ENCODE measurements at places on chromosomes 12 and 14.
A peak's percentile ranks its signal among the peaks of the same experiment; 100 is the strongest.

GRCh38 chr14:26281280-26281998 is 316.4 kb downstream of the NOVA1 start:
- DNase-seq: no peak

- DNase-seq: peak; percentile 90
Measured at GRCh38 chr12:127588249-127588648, 678.7 kb upstream of the TMEM132C start.

- DNase-seq: no peak
Measured at GRCh38 chr12:76859611-76860010, 19.2 kb downstream of the CSRP2 start.

GRCh38 chr12:47212701-47213039 is 132.9 kb upstream of the AMIGO2 start:
- no peak for DNase-seq

- DNase-seq: no peak
Measured at GRCh38 chr12:50519353-50519752, 14.6 kb downstream of the DIP2B start.

- DNase-seq: no peak
Measured at GRCh38 chr14:90239139-90239538, 17.2 kb upstream of the PSMC1 start.

- DNase-seq: no peak
Measured at GRCh38 chr12:57745485-57745881, 644 bp downstream of the TSPAN31 start.
